ENCODE measurements at places on chromosomes 2 and 18.

DNA sequence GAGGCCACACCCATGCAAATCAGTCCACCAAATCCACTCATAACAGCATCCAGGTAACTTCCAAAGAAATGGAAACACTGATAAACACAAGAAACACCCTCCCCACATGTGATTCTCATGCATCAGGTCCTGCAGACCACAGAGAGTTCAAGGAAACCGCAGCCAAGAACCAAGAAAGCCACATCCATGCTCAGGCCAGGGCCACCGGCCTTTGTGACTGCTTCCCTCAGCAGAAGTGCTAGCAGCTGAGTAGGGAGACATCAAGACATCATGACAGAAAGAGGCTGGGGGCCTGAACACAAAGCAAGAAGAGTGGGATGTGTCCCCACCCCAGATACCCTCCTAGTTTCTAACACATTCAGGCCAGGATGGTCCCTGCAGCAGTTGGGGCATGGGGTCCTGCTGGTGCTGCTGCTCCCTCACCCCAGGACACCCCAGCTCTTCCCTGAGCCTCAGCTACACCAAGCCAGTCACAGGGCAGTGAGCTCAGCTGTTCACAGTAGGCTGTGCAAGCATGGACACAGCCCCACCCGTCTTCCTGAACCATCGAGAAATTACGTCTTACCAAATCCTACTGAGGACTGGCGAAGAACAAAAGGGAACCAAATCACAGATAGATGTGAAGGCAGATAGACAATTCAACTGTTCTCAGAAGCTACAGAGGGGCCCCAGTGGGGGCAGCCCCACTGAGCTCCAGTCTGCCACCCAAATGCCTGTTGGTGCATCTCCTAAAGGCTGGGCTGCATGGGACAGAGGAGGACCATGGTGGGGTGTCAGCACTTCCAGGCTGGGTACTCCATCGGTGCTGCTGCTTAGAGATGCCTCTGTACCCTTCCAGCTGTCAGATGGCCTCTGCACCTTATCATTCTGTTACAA, 60.9 kb downstream of the HDAC4 start:
- DNase-seq: no peak

DNA sequence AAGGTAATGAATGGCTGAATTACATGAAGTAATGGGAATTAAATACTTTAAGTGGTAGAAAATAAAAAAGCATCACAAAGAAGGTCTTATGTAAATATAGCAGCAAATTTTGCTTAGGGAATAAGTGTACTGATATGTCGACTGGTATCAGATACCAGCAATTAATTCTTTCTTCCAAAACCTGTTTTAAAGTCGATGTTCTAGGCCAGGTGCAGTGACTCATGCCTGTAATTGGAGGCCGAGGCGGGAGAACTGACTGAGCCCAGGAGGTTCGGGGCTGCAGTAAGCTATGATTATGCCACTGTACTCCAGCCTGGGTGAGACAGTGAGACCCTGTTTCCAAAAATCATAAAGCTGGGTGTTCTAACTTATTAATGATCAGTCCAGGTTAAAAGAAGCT, 30.3 kb downstream of the SP3 start:
- DNase-seq: no peak

- no peak for DNase-seq
Measured at GRCh38 chr2:56801770-56802169, 618.0 kb downstream of the CCDC85A start.

- no peak for DNase-seq
Measured at GRCh38 chr18:69082499-69082898, 284.6 kb downstream of the CCDC102B start.

GRCh38 chr18:26963292-26963691, 97.8 kb upstream of the AQP4 start:
- DNase-seq: no peak

DNA sequence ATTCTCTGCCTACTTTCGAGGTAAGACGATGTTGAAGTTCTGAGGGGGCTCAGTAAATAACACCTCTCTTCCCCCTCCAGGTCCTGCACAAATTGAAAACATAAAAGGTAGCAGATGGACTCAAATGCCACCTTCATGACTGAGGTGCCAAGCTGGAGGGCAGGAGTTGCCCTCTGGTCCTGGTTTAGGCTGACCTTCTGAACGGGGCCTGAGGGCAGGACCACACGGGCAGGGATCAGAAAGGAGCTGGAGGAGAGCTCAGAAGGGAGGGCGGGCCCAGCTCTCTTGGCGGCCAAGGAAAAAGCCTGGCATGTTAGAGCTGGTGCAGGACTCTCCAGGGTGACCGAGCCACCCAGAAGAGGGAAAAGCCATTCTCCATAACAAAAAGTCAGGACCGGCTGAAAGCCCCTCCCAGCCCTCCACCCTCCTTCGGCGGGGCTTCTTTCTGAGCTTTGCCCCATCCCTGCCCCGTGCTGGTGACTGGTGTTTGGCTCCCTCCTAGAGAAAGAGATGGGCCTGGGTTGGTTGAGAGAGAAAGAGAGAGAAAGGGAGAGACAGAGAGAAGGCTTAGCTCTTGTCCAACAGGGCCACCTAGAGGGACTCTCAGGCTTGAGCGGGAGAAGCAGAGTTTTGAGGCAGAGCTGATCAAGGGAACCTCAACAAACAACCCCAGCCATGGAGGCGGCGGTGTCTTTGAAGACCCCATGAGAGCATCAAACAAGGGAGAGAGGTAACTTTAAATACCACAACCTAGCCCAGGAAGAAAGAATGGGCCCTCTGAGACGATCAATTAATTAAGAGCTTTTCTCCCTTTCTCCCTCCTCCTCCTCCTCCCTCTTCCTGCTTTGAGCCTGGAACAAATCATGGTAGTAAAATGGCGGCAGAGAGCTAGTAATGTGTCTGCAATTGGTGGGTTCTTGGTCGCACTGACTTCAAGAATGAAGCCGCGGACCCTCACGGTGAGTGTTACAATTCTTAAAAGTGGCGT, 50.8 kb downstream of the WIPF1 start:
- peak; percentile 43 for DNase-seq

DNA sequence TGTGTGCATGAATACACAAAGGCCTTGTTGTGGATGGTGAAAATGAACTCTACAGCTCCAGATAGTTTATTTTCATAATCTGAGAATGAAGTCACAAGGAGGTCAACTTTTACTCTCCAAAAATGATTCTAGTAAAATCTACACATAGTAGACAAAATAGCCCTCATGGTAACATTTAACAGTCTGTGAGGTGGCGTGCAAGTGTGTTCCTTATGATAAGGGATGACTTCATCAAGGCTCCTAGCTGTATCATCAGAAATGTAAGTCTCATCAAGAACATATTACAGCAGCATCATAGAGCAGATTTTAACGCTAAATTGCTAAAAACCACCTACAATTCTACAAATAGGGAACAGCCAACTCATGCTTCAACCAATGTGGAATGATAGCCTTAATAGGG, 72.3 kb upstream of the RIOK3 start:
- no peak for DNase-seq

GRCh38 chr2:62197925-62198633, 2.2 kb downstream of the B3GNT2 start:
- no peak for DNase-seq

DNA sequence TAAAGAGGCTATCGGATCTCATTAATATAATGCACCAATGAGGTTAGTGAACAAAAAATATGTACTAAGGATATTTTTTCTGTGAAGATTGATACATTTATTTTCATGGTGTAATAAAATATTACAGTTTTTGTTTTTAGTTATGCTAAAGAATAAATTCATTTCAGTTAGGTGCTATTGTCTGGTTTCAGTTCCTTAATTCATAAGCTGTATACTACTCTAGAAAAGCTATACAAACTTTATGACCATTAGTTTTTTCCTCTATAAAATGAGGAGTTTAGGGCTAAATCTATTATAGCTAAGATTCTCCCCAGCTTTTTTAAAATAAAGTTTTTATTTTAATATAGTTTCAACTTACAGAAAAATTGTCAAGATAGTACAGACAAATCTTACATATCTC, 1311.7 kb upstream of the NXPH2 start:
- no peak for DNase-seq

DNA sequence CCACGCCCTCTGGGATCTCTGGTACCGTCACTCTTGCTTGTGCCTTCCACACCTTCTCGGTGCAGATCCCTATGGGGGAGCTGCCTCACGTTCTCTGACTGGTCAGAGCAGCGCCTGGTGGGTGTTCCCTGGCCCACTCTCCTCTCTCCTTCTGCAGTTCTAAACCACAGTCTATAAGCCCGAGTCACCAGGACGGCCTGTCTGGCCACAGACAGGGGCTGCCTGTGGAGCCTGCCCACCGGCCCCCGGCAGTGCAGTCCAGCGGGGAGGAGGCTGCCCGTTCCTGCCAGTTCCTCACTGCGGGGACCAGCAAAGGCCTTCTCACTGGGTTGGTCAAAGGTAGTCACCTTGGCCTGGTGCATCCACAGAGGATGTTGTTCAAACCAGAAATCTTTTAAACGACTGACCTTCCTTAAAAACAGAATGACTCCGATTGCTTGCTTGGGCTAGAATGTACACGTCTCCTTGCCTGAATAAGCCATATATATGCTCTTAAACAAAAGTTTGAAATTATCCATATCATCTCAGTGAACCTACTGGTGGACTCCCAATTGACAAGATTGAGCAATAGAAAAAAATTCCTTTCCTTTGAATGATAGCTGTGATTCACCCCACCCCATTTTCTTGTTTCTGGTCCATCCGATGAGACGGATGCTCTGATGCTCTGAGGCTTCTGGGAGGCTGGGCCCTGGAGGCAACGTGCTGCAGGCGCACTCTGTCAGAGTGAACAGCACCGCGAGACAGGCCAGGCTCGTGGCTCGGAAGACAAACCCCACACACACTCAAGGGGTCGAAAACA, 61.2 kb downstream of the RALBP1 start:
- no peak for DNase-seq

DNA sequence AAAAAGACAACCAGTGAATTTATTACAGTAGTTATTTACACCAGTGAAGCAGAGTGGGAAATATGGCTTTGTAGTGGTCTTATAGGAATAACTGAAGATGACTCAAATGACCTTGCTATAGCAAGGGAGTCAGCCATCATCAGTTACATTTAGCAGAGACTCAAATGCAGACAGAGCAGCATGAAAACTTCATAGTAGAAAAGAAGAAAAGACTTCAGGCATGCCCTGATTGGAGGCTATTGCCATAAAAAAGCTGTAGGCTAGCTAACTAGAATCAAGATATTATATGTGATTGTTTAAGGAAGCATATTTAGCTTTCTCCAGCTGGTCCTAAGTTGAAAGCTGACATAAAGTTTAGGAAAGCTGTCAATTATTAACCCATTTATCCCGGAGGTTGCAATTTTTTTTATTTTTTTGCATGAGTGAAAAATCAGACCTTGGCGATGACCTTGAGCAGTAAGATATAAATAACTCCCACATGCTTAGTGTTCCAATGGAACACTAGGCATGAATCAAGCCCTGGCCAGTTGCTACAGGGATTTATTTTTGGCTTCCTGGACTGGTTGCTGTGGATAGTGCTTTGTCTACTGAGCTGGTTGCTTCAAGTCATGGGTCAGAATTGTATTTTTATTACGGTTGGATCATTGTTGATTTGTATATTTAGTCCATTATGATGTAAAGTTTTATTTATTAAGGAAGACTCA, 675.6 kb upstream of the VRK2 start:
- no peak for DNase-seq

DNA sequence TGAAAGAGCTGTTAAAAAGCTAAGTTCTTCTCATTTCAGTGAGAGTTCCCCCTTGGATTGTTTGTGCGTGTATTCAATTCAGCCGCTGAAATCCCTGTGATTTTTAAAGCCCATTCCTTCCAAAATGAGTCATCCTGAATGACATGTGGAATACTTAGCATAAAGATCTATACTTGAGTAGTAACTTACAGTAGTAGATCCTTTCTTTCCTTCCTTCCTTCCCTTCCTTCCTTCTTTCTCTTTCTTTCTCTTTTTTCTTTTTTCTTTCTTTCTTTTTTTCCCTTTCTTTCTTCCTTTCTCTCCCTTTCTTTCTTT, 18.2 kb upstream of the SOX11 start:
- no peak for DNase-seq

DNA sequence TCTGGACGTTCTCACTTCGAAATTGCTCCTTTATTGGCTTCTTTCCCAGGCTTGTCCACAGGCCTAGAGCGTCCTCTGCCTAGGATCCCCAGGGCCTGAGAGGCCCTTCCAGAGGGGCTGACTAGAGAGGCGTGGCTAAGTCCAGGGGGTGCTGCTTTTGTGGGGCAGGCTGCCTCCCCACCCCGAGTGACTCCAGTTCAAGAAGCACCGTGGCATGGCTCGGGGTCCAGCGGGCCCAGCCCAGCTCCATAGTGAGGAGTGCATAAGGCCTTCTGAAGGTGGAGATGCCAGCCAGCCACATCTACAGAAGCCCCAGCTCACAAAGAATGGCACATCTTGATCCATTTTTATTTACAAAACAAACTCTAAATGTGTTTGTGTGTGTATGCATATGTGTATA, 44.8 kb upstream of the POMC start:
- no peak for DNase-seq

GRCh38 chr18:7676253-7676873, 109.2 kb downstream of the PTPRM start:
- DNase-seq: no peak

DNA sequence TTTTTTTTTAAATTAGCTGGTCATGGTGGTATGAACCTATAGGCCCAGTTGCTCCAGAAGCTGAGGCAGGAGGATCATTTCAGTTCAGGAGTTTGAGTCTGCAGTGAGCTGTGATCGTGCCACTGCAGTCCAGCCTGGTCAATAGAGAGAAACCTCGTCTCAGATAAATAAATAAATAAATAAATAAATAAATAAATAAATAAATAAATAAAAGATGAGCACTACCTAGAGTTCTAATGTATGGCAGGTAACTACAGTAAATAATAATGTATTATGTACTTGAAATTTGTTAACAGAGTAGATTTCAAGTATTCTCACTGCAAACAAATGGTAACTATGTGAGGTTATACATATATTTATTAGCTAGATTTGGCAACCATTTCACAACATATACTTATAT, 697.9 kb upstream of the ID2 start:
- DNase-seq: no peak

DNA sequence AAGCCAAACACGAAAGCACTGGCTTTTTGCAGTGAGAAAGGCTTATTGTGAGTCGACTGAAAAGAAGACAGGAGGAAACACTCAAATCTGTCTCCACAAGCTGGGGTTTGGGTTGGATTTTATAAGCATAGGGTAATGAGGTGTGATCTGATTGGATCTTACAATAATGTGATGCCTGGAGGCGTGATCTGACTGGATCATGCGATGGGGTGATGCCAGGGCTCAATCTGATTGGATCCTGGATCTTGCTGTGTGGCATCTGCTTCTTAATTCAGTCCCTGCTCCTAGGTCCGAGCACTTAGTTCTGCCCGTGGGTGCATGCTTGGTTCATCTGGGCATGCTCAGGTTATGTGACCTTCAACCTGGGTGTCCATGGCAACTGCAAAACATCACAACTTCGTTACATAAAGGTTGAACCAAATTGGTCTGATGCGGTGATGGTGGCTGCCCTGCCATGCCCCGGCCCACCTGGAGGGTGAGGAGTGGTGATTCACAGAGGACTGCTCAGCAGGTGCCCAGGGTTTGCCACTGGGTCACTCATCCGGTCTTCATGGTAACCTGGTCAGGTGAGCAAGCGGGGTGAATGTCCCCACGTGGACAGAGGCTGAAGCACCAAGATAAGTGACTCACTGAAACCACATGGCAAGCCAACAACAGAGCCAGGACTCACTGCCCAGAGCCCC, 111.0 kb downstream of the KCNF1 start:
- no peak for DNase-seq
